ENCODE measurements at places on chromosomes 1 and 21. TPM values are rescaled to one million over a fixed set of nuclear protein-coding genes. Genes with fewer than 3 reads are reported as not detected.

RAD54L gene
- total RNA-seq: 33.1 TPM

RRP1B gene
- 36.6 TPM for total RNA-seq

FCRL2 gene
- not detected for total RNA-seq

OR13G1 gene
- total RNA-seq: not detected

HHAT gene
- total RNA-seq: 3.3 TPM

AMY2A gene
- total RNA-seq: not detected

RAB7B gene
- 35.4 TPM for total RNA-seq

PHC2 gene
- total RNA-seq: 73.3 TPM

TRMT13 gene
- total RNA-seq: 4.6 TPM

DNASE2B gene
- total RNA-seq: not detected

JAK1 gene
- total RNA-seq: 40.4 TPM

GFI1 gene
- not detected for total RNA-seq

LCE3E gene
- 0.63 TPM for total RNA-seq

CHI3L1 gene
- 0.09 TPM for total RNA-seq

NBPF6 gene
- not detected for total RNA-seq
